Neural progenitor cell (in vitro differentiated cells): ENCODE measurements at places on chromosomes 6 and 20.

GRCh38 chr20:59458645-59459044, 145.7 kb upstream of the PHACTR3 start:
- DNase-seq: no peak

DNA sequence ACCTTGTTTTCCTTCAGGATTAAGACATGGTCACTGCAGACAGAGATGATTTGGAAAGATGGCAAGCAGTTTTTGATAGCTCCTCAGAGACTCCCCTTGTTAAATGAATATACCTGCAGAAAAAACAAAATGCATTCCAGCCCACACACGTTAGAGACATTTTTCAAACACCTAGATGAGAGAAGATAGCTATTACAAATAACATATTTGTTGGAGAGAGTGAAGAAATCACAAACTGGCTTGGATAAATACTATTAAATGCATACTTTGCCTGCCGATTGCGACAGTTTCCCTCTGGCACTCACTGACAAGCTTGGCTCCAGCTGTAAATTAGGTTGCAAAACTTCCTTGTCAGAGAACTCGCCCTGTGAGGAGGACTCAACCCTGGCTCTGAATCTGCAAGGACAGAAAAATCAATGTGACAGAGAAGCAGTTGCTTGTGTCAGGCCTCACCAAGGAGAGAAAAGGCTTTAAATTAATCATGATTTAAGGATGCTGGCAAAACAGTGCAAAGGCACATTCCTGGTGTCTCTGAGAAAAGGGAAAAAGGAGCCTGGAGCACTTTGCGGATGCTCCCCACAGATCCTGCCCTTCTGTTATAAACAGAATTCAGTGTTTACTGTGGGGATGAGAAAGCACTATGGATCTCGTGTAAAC, 423.7 kb upstream of the MARCKS start:
- no peak for DNase-seq

DNA sequence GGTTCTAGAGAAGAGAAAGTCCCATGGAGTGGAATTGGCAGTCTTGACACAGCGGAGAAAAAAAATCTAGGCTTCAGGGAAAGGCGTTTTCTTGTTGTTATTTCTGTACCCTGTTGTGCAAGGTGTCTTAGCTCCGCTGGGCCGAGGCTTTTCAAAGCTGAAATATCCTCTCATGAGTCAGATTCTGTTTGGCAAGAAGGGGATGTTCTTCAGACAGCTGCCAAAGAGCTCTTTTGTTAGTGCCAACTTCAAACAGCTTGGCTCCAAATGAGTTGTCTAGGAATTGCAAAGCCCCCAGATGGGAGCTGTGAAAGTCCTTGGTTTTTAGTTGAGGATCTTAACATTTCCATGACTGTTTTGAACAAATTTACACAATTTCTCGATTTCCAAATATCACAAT, 45.6 kb downstream of the LRRN4 start:
- DNase-seq: peak; percentile 16

DNA sequence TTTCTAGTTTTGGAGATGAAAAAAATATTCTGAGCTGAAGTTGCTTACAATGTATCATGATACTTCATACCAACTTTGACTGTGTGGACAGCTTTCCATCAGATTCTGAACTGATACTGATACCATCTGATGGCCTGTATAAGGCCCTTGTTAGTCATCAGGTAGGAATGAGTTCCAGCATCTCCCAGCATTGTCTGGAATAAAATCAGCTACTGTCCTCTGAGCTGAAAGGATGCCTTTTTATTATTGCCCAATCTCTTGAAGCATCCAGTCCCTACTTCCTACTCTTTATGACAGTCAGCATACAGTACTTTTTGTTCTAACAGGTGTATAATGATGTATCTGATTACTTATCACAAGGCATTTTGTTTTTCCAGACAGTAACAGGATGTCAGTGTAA, 70.6 kb upstream of the EYA4 start:
- DNase-seq: no peak

DNA sequence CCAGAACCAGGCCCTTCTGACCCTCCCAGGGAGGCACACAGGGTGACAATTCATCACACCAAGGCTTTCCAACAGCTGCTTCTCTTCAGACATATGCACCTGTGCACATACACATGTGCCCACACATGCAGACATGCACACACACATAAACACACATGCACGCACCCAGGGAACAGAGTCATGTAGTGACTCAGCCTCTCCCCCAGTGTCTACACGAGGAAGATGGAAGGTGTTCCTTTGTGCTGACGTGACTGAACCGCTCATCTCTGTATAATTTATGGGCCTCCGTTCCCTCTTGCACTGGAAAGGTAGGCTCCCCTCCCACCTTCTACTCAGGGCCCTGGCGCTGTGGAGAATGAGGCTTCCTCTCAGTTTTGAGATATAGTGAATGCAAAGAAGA, 23.8 kb upstream of the PLEKHG1 start:
- DNase-seq: no peak

DNA sequence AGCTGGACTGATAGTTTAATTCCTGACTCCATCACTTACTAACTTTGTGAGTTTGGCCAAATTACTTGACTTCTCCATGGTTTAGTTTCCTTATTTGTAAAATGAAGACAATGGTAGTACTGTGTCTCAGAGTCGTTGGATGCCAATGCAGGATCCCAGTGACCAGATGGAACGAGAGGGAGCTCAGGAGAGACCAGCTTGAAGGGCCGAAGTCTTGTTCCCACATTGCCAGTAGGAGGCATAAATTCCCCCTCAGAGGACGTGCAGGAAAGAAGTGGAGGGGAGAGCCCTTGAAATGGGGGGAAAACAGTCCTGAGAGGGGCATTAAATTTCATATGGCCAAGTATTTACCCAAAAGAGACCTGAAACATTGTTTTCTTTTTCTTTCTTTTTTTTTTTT, 2.1 kb upstream of the MUC22 start:
- DNase-seq: no peak

- no peak for DNase-seq
Observed at GRCh38 chr6:125940247-125941041, 16.1 kb upstream of the HINT3 start.

- peak; percentile 49 for DNase-seq
Observed at GRCh38 chr20:31517373-31517772, 3.1 kb downstream of the HM13 start.

DNA sequence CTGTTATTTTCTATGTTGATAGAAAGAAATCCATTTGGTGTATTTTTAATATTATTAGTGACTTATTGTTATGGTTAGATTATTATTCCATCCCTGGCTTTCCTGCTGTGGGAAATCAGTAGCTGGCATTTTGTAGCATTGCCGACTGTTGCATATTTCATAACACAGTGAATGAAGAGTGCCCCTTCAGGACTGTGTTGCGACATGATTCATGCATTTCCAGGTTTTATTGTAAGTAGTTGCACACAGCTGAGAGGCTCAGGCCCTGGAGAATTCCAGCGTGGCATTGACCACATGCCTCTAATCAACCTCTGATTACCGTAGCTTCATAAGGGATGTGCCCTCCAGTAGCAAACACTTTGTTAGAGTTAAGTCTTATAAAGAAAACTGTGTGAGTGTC, 263.9 kb downstream of the FARS2 start:
- DNase-seq: no peak

- DNase-seq: no peak
Observed at GRCh38 chr20:7272512-7272911, 505.0 kb downstream of the BMP2 start.

DNA sequence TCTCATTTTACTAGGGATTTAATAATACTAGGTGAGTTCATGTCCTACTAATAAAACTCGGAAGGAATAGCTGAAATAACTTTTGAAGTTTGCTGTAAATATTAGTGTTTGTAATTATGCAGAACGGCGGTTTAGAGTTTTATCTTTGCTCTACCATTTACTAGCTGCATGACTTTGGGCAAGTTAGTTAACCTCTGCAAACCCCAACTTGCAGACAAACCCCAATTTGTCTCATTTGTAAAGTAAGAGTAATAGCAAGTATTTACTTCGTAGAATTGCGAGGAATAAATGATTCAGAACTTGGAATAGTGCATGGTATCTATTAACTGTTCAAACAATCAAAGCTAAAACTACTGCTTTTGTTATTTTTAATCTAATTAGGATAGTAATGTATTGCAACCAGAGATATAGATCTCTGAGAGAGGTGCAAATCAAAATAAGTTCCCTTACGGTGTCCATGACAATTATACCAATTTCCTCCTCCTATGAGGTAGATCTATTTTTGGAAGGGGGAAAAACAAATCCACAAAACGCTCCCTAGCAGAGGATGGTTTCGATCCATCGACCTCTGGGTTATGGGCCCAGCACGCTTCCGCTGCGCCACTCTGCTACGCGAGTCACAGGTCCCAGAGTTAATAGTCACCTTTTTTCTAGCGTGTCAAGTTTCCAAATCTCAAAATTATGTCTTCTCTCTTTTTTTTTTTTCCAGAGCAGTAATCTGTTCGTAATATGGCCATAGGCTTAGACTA, 35.1 kb upstream of the BTN3A2 start:
- DNase-seq: peak; percentile 75

- DNase-seq: no peak
Observed at GRCh38 chr6:134233180-134233955, 84.5 kb downstream of the SGK1 start.

- no peak for DNase-seq
Observed at GRCh38 chr6:145838305-145838704, 23.7 kb upstream of the FBXO30 start.

GRCh38 chr6:26550250-26550993, 12.3 kb downstream of the HMGN4 start:
- peak; percentile 90 for DNase-seq

DNA sequence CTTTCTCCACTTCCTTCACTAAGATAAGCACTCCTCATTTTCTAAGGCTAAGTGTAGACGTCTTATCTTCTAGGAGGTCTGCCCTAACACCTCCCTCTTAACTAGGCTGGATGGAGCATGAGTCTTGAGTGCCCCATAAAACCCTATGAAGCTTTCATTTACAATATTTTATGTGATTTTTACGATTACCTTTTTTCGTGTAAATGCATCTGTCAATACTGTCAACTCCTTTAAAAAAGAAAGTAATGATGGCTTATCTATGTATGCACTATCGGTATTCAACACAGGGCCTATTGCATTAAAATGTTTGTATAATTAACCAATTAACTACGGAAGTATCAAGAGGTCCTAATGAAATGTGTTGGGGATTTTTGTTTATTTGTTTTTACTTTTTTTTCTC, 156.0 kb upstream of the FAM83B start:
- DNase-seq: no peak

- DNase-seq: no peak
Observed at GRCh38 chr6:40903456-40903855, 135.6 kb downstream of the UNC5CL start.

- no peak for DNase-seq
Observed at GRCh38 chr6:26300359-26300758, 64.6 kb upstream of the BTN3A2 start.
